IMR-90 (cell line): ENCODE measurements at places on chromosomes 4 and X. TPM values are rescaled to one million over a fixed set of nuclear protein-coding genes. Genes with fewer than 3 reads are reported as not detected.
A peak's percentile ranks its signal among the peaks of the same experiment; 100 is the strongest.

- DNase-seq: peak; percentile 38
Observed at GRCh38 chr4:73257651-73258435, 755 bp downstream of the ANKRD17 start.

DNA sequence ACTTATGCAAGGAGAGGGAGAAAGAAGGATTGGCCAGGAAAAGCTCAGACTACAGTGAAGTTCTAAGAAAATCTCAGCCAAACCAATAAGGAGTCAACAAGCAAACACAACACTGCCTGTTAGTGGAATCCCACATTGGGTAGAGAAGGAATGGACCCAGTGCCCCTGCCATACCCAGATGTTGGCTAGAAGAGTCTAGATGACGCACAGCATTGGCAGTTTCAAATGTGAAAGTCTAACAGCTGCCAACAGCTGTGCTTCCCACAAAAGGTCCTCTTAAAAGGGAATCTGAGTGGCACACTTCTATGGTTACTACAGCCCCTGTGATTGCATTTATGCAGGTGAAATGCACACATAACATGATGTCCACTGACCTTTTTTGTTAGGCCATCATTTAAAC lies 37.2 kb upstream of the CPEB2 start:
- no peak for DNase-seq

GRCh38 chrX:154791467-154791866 lies 13.8 kb downstream of the MPP1 start:
- DNase-seq: no peak

DNA sequence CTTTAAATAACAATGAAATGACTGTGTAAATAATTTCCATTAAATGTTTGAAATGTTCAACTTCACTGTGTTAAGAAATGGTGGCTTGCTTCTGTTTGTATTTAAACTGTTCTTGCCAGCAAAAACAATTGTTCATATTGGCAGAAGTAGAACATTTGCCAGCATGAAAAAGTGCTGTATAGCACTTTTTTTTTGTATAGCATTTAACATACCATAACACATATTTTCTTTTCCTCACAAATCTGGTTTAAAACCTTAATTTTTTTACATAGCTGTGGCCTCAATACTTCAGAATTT lies 94.1 kb downstream of the COX18 start:
- DNase-seq: peak; percentile 44

GRCh38 chrX:19554786-19555185 lies 39.5 kb upstream of the MAP3K15 start:
- DNase-seq: peak; percentile 83

GRCh38 chr4:89719536-89720090 lies 117.3 kb downstream of the SNCA start:
- DNase-seq: no peak

GRCh38 chr4:165325732-165326512 lies 1.5 kb upstream of the MSMO1 start:
- DNase-seq: peak; percentile 93

- DNase-seq: no peak
Observed at GRCh38 chrX:68847172-68847571, 18.4 kb downstream of the EFNB1 start.

- no peak for DNase-seq
Observed at GRCh38 chr4:110042545-110043517, 130.1 kb downstream of the EGF start.

- no peak for DNase-seq
Observed at GRCh38 chr4:913280-913618, 18.9 kb downstream of the GAK start.

- DNase-seq: no peak
Observed at GRCh38 chrX:110723844-110724243, 71.8 kb downstream of the CHRDL1 start.

- DNase-seq: no peak
Observed at GRCh38 chr4:751676-752075, 46.0 kb downstream of the PCGF3 start.

DNA sequence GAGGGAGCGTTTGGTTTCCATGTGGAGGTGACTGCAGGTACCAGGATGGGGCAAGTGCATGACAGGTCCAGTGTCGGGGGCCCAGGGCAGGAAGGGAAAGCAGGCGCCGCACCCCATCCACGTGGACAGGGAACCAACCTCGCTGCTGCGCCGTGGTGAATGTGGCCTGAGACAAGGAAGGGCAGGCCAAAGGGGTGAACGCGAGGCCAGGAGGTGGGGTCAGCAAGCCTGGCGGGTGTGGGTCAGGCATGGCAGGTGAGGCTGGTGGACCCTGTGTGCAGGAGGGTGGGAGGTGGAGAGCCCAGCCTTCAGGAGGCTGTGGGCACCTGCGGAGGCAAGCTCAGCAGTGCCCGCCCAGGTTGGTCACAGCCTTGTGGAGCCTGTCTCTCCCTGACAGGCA lies 14.7 kb downstream of the SH3BP2 start:
- no peak for DNase-seq

GRCh38 chr4:168822481-168822880 lies 187.6 kb downstream of the CBR4 start:
- no peak for DNase-seq

GRCh38 chrX:67619253-67619652 lies 75.4 kb downstream of the AR start:
- peak; percentile 33 for DNase-seq

MUC7 gene
- not detected in 2 replicates for polyA plus RNA-seq

TCEAL2 gene
- polyA plus RNA-seq: not detected in 2 replicates

COL25A1 gene
- polyA plus RNA-seq: 0.05 TPM in 1 of 2 replicates, not detected in the other

PNMA6A gene
- 0.21 and 0.37 TPM in 2 replicates for polyA plus RNA-seq

KANTR gene
- polyA plus RNA-seq: 1.3 and 1.6 TPM in 2 replicates

IQCM gene
- polyA plus RNA-seq: not detected in 2 replicates

DMP1 gene
- polyA plus RNA-seq: not detected in 2 replicates

VCX2 gene
- polyA plus RNA-seq: not detected in 2 replicates

CPE gene
- polyA plus RNA-seq: 11.8 and 13.5 TPM in 2 replicates

BEX5 gene
- not detected in 2 replicates for polyA plus RNA-seq

BEX4 gene
- polyA plus RNA-seq: 4.5 and 6.8 TPM in 2 replicates

SPATA18 gene
- polyA plus RNA-seq: 2.4 and 3.0 TPM in 2 replicates

IL2 gene
- polyA plus RNA-seq: not detected in 2 replicates

FGB gene
- not detected in 2 replicates for polyA plus RNA-seq

CXorf49 gene
- not detected in 2 replicates for polyA plus RNA-seq
